ENCODE measurements at places on chromosomes 5 and 9.
A peak's percentile ranks its signal among the peaks of the same experiment; 100 is the strongest.

- no peak for DNase-seq
Observed at GRCh38 chr5:131375351-131375750, 111.5 kb downstream of the CDC42SE2 start.

GRCh38 chr9:91734371-91734981, 215.6 kb downstream of the ROR2 start:
- peak; percentile 75 for DNase-seq

GRCh38 chr9:131715906-131716305, 24.0 kb downstream of the RAPGEF1 start:
- no peak for DNase-seq

- no peak for DNase-seq
Observed at GRCh38 chr9:134629061-134629585, 12.5 kb upstream of the COL5A1 start.

- peak; percentile 41 for DNase-seq
Observed at GRCh38 chr5:6713274-6714225, at the start of gene TENT4A. Gene TENT4A (plus strand): TSS chr5:6713432. CDS start chr5:6713984, 552 bp downstream.

- peak; percentile 85 for DNase-seq
Observed at GRCh38 chr5:66307647-66308241, 163.6 kb downstream of the SREK1 start.

- DNase-seq = no peak
Observed at GRCh38 chr5:134545070-134545868, 19.8 kb downstream of the JADE2 start.

DNA sequence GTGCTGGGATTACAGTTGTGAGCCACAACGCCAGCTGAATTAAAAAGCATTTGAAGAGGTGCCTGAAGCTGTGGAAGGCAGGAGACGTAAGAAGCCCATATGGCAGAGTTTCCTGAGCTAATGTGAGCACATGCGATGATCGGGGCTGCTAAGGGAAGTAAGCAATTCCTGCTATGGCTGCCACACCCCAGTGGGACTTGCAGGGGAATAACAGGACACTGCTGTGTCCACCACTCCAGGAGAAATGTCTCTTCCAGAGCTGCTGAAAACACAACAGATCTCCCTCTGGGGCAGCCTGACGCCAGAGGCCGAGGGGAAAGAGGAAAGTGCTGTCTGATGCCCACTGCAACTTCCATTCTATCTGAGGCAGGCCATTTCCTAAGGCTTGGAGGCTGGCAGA, 46.2 kb upstream of the ANKRD55 start:
- no peak for DNase-seq

- DNase-seq = peak; percentile 71
Observed at GRCh38 chr9:136799854-136800657, 3.9 kb downstream of the CCDC183 start.

DNA sequence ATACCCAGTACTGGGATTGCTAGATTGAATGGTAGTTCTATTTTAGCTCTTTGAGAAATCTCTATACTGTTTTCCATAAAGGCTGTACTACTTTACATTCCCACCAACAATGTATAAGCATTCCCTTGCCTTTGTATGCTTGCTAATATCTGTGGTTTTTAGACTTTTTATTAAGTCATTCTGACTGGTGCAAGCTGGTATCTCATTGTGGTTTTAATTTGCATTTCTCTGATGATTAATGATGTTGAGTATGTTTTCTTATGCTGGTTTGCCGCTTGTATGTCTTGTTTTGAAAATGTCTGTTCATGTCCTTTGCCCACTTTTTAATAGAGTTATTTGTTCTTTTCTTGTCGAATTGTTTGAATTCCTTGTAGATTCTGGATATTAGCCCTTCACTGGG, 512.7 kb upstream of the PAPPA start:
- no peak for DNase-seq

DNA sequence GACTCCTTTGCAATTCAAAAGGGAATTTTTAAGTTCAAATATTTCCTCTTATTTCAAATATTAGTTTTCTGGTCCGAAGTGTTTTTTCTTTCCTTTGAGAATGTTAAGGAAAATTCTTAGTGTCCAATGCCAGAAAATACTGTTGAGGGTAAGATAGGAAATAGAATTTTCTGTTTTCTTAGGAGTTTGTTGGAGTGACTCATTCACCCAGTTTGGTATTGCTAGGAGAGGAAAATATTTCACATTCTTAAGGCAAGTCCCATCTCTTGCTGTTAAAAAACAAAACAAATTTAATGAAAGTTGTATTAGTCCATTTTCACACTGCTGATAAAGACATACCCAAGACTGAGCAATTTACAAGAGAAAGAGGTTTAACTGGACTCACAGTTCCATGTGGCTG, 349.2 kb upstream of the ADAMTSL1 start:
- DNase-seq = no peak

DNA sequence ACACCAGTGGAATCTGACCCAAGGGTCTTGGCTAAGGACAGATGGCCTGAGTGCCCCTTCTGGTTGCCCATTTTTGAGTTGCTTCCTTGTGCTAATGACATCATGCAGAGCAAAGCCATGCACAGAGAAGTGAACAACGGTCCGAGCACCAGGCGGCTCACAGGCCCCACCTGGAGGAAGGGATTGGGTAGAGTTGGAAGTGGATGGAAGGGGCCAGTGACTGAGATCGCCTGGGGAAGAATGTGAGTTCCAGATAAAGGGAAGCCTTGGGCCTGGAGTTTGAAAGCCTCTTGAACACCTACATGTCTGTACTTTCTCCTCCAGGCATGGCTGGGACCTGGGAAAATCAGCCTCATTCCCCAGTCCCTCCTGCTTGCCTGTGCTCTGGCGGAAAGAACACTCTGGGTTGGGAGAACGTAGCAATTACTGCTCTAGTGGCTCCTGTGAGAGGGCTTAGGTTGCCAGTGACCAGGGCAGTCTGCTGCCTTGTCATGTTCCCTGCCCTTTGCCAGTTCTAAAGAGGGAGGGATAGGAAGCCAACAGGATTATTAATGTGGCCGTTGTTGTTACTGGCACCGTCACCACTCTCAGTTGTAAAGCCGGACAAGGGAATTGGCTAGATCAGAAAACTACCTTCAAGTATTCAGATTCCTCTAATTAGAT, 62.5 kb upstream of the PTPN3 start:
- no peak for DNase-seq

Measured in cardiac muscle cell (in vitro differentiated cells and primary cell).